ENCODE measurements at places on chromosomes 16 and 17. TPM values are rescaled to one million over a fixed set of nuclear protein-coding genes. Genes with fewer than 3 reads are reported as not detected.

- DNase-seq, result peak; percentile 78
Observed at GRCh38 chr17:80111702-80112470, 10.5 kb downstream of the GAA start.

GRCh38 chr17:57269598-57270255 is 13.4 kb downstream of the MSI2 start:
- peak; percentile 34 for DNase-seq

DNA sequence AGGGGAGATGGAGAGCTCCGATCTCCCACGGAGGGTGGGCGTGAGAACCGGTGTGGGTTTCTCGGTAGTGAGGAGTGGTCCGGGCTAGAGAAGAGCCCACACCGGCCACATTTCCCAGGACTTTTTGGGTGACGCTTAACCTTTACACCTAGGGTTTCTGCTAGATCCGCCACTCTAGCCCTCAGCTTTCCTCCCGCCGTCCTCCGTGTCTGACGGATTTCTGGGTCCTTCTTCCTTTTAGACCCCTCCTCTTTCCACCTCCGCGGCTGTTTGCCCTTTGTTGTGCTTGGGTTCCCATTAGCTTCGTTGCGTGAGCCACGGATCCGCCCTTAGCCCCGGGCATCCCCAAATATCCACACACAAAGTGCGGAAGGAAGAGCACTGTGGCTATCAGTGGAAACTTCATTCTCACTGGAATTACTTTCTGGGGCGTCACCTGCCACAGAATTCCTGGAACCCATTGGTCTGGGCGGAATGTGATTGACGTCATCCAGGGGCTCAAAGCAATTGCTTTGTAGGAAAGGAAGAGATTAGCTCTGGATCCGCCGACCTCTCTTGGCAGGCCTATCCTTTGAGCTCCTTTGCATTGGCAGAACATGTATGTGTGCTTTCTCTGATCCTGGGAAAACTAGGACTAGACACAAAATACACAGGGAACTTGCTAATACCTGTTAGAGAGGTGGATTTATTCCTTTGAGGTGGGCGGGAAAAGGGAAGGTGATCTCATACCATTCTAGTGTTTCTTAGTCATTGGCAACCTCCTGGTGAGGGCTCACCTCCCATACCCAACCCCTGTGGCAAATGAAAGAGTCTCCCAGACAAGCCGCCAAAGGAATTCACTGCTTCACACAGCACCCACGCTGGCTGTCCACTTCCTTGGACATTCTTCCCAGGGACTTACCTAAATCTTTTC is 654 bp downstream of the TNFAIP1 start:
- peak; percentile 95 for DNase-seq

Gene RHBDL3
- 1.4 TPM for total RNA-seq

Gene CEP295NL
- total RNA-seq, result 1.2 TPM

DNA sequence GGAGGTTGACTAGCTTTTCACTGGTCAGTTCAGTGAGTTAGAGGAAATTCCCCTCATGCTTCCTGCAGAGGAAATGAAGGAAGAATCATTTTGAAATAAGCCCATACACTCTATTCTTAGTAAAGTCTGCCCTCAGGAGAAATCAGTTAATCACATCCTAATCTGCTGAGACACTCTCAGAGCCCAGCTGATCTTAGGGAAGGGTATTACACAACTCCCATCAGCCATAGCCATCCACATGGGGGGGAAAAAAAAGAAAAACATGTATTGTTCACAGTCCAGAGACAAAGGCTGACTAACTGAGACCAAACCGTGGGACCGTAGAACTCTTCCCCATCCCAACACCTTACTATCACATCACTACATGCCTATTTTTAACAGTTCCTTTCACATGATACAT is 722.3 kb downstream of the CDH8 start:
- DNase-seq, result no peak

GRCh38 chr16:66623755-66624154 is 19.3 kb downstream of the CMTM3 start:
- peak; percentile 49 for DNase-seq

- DNase-seq, result no peak
Observed at GRCh38 chr17:70308618-70309017, 139.3 kb downstream of the KCNJ2 start.

Gene KCNH6
- total RNA-seq, result 0.80 TPM

GRCh38 chr17:64187093-64187895 is 57.4 kb upstream of the ERN1 start:
- no peak for DNase-seq

- DNase-seq, result peak; percentile 90
Observed at GRCh38 chr16:64983963-64984362, 137.9 kb downstream of the CDH11 start.

- DNase-seq, result no peak
Observed at GRCh38 chr16:61595605-61596004, 440.6 kb downstream of the CDH8 start.

- peak; percentile 91 for DNase-seq
Observed at GRCh38 chr17:70622368-70623260, 453.3 kb downstream of the KCNJ2 start.

DNA sequence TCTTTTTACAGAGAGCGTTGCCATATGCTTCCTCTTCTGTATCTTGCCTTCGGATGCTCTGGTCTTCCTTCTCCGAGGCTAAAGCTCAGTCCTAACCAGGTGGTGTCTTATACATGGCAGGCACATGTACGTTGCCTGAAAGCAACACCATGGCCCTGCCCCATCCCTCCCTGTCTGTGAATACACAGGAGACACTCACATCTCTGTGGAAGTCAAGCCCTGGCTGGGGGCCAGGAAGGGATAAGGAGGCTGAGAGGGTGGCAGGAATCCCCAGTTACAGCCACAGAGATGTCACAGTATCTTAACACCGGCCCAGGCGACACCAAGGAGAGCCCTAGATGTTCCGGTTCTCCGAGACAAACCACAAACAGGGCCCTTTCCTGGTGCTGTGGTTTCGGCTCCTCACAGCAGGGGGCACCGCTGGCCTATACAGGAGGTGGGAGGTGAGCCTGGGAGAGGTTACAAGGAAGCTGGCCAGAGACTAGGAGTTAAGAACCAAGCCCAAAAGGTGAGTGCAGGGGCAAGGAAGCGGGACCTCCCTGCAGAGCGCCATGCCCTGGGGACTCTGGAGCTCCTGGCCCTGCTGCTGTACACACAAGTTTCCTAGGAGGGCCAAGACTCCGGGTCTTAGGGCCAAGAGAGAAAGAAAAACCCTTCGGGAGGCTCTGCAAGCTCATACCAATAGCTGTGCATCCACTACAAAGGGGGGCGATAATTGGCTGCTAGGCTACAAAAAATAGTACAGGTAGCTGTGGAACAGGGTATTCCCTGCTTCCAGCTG is 41.7 kb downstream of the SRL start:
- peak; percentile 88 for DNase-seq

DNA sequence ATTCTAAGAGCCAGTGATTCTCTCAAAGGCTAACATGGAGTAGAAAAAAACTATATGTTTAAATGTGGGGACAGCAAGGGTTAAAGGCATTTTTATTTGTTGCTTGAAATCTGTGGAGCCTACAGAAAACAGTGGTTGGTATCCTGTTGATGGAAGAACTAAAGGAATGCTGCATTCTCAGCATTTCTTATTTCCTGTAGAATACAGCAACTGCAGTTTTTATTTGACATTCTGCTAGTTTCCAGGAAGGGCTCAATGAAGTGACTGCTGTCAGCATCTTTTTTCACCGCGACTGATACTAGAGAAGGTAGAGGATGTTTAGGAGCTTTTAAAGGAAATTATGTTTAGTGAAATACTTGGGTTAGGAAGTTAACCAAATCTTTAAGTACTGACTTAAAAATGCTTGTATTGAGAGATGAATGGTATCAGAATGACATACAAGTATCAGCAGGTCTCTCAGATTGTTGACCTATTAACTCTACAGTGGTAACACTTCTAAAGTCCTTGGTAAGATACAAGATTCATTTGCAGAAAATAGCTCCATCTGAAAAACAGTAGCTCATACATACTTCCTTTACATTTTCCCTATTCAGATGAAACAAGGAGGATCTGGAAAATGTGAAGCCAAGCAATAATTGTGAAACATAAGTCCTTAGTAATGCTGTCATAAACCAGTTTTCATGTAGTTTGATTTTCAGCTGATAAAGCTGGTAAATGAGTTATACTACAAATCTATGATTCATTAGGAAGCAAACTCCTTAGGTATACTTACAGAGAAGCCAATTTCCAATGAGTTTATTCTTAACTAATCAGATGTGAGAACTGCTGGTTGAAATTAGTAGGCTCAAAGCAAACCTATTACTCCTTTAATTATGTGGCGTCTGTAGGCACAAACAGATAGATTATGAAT is 15.2 kb downstream of the CLTC start:
- no peak for DNase-seq

GRCh38 chr17:50118076-50118827 is 11.7 kb downstream of the SAMD14 start:
- DNase-seq, result no peak

Gene TEX2
- total RNA-seq, result 11.6 TPM

Gene FOXC2
- not detected for total RNA-seq

GRCh38 chr17:82126556-82127314 is 28.7 kb upstream of the FASN start:
- no peak for DNase-seq

Gene MT4
- not detected for total RNA-seq

Gene CCDC92B
- total RNA-seq, result 4.0 TPM

Gene PGAP6
- total RNA-seq, result 79.1 TPM

Gene MYL11
- 1.1 TPM for total RNA-seq

GRCh38 chr17:4318186-4318585 is 48.3 kb downstream of the UBE2G1 start:
- DNase-seq, result no peak

All from endodermal cell (in vitro differentiated cells).